NCI-H1105 (cell line): ENCODE measurements at places on chromosomes 16 and 17.

- DNase-seq: no peak
These were observed 2.4 kb upstream of the TBX2 start for GRCh38 chr17:61397086-61397842.

GRCh38 chr16:86542756-86543750 lies 12.0 kb downstream of the MTHFSD start:
- no peak for DNase-seq

DNA sequence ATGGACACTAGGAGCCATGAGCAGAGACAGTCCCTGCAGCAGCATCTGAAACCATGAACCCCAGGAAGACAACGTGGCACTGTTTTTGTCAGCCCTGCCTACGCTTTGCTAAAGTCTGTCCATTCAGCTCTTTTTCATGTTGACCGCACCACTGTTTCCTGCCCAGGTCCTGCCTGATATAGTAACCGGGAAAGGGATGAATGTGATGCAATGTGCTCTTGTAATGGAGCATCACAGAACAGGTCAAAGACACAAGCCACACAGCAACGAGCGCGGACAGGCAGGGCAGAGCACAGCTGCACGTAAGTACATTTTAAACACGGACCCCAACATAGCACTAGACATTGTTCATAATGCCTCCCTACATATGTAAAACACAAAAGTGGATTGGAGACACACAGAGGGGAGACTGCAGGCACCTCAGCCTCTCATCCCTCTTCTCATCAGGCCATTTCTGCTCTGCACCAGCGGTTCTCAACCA lies 16.9 kb upstream of the TNFRSF13B start:
- DNase-seq: no peak

- DNase-seq: peak; percentile 41
These were observed 19.4 kb upstream of the SDK2 start for GRCh38 chr17:73663614-73664013.

DNA sequence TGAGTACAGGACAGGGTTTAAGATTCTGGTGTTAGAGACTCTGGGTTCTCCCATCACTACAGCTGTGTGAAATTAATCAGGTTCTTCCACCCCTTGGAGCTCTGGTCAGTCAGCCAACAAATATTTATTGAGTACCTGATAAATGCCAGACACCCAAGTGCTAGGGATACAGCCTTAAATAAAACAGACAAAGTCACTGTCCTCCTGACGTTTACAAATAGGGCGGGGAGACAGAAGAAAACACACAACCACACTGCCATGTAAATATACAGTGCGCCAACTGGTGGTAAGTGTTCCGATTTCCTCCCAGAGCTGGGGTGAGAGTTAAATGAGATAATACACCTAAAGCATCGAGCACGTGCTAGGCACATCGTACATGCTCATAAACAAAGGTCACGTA lies 121.0 kb downstream of the COPRS start:
- no peak for DNase-seq

GRCh38 chr16:30353438-30354129 lies 1.5 kb downstream of the CD2BP2 start:
- DNase-seq: no peak

DNA sequence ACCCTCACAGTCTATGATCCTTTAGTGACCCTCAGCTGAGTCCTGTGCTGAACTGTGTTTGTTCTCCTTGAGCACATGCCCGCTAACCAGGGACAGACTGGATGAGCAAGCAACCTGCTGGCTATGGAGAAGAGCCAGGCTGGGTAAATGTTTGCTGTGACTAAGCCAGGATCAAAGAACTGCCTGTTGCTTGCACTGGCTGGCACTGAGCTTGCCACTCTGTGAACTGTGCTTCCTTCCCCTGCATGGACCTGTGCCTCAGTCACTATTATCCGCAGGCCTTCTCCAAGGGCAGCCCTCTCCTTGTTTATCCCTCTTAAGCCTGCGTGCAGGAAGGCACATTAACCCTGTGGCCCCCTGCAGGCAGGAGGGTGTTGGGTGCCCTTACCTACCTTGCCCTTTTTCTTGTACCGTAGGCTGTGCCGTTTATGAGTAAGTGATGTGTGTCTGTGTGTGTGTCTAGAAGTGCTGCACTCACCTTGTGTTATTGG lies 7.4 kb downstream of the PNPO start:
- DNase-seq: no peak

GRCh38 chr16:86768228-86768791 lies 190.0 kb downstream of the FOXL1 start:
- DNase-seq: no peak

- DNase-seq: no peak
These were observed 18.0 kb upstream of the KCNJ18 start for GRCh38 chr17:21674242-21674731.

GRCh38 chr16:76235426-76235825 lies 41.8 kb upstream of the CNTNAP4 start:
- no peak for DNase-seq

GRCh38 chr16:88466175-88466862 lies 13.2 kb downstream of the ZFPM1 start:
- no peak for DNase-seq

DNA sequence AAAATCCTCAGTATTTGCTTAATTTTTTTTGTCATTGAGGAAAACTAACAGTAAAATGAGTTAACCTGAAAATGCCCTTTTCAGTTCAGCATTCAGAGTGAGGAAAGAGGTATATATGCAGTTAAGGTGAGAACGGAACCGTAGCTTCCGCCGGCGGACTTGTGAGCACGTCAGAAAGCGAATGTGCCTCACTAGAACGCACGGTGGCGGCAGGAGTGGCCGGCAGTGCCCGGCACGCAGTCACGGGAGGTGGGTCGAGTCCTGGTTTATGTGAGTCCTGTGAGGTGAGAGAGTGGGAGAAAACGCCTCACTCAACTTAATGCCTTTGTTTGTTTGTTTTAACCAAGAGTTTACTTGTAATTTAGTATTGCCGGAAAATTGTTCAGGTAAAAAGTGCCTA lies 6.1 kb downstream of the SEC14L1 start:
- no peak for DNase-seq

- DNase-seq: no peak
These were observed 91.0 kb downstream of the RTN4RL1 start for GRCh38 chr17:1933875-1934715.

- no peak for DNase-seq
These were observed 14.6 kb downstream of the PCTP start for GRCh38 chr17:55765472-55765871.

GRCh38 chr16:2675714-2676113 lies 6.6 kb upstream of the KCTD5 start:
- DNase-seq: no peak

DNA sequence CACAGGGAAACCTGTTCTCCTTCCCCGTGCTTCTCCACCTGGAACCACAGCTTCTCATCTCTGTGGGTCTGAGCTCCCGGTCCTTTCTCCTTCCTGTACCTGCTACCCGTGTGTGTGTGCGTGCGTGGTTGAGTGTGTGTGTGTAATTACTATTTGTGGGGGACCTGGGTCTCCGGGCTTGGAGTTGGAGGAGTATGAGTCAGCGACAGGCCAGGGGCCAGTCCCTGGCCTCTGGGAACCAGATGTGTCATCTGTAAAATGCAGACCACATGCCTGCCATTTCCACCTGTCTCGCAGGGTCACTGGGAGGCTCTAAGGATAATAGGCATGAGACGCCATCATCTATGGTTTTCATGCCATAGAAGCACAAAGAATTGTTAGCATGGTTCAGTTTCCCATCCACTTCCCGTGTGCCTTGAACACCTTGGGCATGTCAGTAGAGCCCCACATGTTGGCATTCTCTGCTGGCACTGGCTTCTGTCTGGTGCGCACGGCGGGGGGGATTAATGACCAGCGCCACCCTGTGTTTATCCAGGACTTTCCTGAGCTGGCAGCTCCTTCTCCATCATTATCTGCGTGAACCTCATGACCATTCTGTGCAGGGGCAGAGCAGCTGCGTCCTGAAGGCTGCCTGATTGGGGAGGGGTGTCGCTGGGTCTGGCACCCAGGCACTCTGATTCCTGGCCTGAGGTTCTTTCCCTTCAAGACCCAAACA lies 1.5 kb downstream of the ZNF205 start:
- DNase-seq: no peak
